ENCODE measurements at places on chromosomes 6 and 20.

DNA sequence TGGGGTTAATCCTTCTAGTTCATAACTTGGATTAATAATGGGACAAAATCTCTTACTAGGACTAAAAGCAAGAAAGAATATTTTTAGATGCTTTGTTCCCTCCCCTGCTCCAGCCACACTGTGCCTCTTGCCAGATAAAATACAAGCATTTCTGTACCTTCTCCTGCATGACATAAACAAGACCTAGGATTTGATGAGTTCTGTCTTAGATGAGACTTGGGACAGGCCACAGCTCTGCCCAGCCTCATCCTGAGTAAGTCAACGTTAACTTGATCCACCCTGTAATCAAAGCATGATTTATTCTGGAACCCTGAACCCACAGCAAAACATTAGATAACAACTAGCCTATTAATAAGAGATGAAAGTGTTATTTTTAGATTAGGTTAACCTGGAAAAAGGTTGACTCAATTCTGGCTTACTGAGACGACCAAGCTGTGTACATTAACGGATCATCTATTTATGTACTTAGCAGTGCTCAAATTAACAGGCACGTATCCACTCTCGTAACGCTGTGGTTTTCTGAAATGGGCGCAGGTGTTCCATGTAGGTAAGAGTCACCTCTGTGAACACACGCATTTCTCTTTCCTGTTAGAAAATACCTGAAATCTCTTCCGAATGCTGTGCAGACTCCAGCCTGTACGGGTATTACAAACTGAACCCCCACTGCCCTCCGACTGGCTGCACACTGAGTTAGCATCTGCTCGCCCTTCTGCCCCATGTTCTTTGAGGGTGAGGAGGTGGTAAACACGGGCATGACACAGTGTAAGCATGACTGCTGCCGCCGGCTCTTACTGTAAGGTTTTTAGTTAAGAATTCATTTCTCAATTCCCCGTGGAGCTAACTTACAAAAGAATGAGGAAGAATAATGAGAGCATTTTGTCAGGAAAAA lies 132.1 kb upstream of the FOXQ1 start:
- no peak for DNase-seq

- DNase-seq = no peak
These were observed 18.9 kb downstream of the SCGN start for GRCh38 chr6:25670793-25671513.

DNA sequence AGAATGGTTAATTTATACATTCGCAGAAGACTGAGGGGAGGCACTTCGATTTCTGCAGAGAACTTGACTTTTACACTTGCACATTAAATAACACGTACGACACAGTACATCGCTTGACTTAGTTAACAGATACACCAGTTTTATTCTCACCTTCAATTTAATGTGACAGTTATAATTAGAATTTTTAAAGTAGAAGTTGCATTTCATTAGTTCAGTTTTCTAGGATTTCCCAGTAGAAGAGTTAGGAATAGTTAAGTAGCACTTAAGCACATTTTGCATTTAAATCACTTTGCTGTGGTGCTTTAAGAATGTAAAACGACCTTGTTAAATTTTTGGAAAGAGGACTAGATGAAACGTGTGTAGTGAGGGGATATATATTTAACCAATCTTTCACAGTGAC lies 1.6 kb upstream of the BEND3 start:
- no peak for DNase-seq

GRCh38 chr6:39786649-39787048 lies 5.5 kb upstream of the DAAM2 start:
- DNase-seq = no peak

GRCh38 chr20:36407199-36407733 lies 101.1 kb downstream of the DLGAP4 start:
- DNase-seq = no peak

- no peak for DNase-seq
These were observed 520 bp downstream of the KCNK17 start for GRCh38 chr6:39313526-39314272.

GRCh38 chr6:87274660-87275274 lies 47.6 kb upstream of the SMIM8 start:
- DNase-seq = no peak

- DNase-seq = no peak
These were observed 52.8 kb upstream of the FILIP1 start for GRCh38 chr6:75546381-75546780.

GRCh38 chr6:18309046-18309445 lies 44.7 kb upstream of the DEK start:
- no peak for DNase-seq

DNA sequence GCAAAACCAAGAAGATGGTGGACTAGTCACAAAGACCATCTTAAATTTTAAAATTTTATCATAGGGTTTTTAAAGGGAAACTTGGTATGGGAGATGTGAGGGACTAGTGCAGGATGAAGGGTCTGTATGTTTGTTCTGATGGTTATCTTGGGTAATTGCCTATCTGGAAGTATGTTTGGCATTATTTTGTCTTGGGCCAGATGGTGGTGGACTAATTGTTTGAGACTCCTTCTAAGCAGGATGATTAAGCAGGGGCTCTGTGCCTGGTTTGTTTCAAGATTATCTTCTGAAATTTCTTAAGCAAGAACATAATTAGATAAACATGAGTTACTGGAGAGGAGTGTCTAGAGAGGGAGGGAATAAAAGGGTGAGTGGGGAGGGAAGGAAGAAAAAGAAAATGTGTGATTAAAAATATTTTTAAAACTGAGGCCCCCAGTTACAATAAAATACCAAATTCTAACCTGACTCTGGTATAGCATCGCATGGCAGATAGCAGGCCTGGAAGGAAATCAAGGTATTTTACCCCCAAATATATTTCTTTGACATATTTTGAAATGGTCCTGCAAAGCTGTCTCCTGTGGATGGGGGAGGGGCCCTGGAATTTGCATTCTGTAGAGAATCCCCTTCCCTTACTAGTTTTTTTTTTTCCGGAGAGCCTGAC lies 49.9 kb upstream of the FAM184A start:
- DNase-seq = no peak

DNA sequence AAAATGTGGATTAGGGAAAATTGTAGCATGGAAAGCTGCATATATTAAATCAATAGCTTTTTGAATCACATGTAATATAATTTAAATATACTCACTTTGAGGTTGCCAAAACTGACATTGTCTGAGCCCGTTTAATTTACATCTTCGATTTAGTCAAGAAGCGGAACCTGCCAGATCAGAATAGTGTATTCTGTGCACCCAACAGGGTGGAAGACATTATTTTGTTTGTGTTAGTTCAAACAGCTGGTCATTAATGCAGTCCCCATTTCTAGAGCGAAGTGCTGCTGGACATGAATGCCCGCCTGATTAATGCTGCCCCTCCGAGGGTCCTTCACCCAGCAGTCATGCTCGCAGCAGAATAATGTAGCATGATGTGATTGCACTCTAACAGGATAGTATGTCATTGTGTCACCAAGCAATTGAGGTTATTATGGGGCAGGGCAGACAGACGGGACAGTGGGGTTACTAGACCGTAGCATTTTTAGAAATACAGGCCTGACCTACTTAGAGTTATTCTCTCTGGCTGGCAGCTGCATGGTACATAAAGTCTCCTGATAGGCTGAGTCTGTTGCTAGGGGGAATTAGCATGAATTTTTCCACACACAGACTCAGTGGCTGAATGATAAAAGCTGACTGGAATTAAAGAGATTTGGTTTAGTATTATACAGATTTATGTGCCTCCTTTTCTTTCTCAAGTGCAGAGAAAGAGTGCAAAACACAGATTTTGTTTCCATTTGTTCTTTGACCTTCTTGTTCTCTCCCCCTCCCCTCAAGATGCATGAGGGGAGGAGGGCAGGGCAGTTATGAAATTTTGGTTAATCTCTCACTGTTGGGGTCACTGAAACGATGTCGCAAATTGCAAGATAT lies 147.1 kb downstream of the PRL start:
- DNase-seq = no peak

GRCh38 chr6:101845172-101845571 lies 451.7 kb downstream of the GRIK2 start:
- DNase-seq = no peak

DNA sequence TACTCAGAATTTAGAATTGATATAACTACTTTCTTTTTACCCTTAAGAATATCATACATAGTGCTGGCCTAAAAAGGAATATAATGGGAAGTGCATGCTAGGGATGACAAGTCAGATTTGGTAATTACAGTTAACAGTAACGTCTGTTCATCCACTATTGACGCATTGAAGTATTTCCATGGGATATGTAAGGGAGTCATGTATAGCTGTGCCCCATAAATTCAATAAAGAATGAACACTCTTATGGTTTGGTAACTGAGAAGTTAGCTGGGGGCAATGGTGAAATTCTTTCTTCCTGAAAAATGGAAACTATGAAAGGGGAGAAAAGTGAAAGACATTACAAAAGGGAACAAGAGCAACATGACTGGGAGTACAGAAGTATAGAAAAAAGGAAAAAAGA lies 2.6 kb upstream of the COL19A1 start:
- no peak for DNase-seq

DNA sequence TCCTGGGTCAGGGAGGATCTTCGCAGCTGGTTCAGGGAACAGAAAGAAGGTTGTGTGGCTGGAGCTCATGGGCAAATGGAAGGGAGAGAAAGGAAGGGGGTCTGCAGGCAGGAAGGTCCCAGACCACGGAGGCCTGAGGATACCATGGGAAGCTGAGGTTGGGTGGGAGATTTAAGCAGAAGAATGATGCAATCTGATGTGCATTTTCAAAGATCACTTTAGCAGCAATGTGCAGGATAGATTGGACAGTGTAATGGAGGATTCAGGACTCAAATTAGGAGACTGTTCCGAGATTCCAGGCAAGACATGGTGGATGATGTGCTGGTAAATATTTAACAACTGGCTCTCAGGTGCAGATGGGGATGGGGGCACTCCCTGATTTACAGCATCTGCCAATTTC lies 5.8 kb upstream of the RRBP1 start:
- DNase-seq = no peak

GRCh38 chr20:19555726-19556125 lies 202.3 kb upstream of the RIN2 start:
- DNase-seq = no peak

DNA sequence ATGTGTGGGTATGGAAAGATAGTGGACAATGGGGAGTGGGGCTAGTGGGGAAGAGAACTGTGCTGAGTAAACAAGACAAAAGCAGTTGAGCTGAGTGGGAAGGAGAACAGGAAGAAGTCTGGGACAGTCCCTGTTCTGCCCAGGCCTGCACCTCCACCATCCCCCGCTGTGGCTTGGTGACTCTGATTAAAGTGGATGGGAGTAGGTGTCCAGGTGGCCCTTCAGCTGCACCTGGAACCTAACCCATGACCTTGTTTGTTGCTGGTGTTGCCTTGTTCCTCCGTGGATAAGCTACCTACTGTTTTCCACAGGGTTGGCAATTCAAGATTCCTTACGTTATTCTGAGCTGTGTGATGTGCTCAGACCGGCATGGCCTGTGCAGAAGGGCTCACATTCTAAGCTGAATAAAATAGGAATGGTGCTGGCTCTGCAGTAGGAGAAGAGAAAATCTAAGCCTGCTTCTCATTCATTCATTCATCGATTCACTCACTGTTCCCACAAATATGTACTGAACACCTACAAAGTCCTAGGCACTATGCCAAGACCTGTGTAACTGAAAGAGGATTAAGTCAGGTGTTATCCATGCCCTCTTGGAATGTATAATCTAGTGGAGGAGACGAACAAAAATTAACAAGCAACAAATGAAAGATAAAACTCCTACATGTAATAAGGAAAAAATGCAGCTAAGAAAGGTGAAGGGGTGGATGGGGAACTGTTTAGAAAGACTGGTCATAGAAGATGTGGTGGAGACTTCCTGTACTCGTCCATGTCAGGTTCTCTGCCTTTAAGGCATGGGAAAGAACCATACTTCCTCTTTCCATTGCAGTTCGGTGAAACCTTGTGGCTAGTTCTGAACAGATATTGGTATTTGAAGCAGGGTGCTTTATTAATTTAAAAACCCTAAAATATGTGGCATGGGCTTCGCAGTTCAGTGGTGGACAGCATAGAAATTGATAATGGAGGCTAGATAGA lies 10.1 kb upstream of the CALHM6 start:
- DNase-seq = no peak

DNA sequence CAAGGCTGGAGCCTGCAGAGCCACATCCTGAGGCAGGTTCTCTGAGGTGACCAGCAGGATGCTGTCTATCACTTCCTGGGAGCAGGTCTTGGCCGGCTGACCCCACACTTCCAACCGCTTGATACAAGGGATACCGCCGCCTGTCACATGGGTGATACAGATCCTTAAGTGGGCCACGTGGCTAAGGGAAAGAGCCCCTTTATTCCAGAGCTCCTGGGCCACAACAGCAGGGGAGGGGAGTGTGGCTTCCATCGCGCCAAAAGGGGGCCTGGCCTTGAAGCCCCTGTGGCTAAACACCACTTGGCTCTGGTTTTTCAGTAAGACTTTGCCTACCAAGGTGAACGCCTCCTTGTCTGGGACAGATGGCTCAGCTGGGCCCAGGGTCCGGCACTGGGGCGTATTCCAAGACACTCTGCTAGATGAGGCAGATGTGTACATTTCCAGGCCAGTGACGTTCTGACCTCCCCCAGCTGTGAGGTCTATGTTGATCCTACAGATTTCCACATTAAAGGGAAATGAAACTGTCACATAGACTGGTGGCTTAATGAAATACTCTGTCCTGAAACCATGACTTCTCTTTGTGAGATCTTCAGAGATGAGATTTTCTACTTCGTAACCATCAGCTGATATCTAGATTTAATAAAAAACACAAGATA lies 37.6 kb upstream of the AVP start:
- no peak for DNase-seq

- no peak for DNase-seq
These were observed 17.2 kb upstream of the RTF2 start for GRCh38 chr20:56451056-56451765.

- DNase-seq = no peak
These were observed 4.2 kb downstream of the GABRR2 start for GRCh38 chr6:89310929-89311328.

GRCh38 chr20:21075471-21075870 lies 30.7 kb downstream of the LINC00237 start:
- no peak for DNase-seq

GRCh38 chr20:41340327-41341055 lies at the start of gene LPIN3:
LPIN3 (plus strand) TSS chr20:41340821; CDS start chr20:41345804, 4,983 bp downstream.
- DNase-seq = peak; percentile 94

DNA sequence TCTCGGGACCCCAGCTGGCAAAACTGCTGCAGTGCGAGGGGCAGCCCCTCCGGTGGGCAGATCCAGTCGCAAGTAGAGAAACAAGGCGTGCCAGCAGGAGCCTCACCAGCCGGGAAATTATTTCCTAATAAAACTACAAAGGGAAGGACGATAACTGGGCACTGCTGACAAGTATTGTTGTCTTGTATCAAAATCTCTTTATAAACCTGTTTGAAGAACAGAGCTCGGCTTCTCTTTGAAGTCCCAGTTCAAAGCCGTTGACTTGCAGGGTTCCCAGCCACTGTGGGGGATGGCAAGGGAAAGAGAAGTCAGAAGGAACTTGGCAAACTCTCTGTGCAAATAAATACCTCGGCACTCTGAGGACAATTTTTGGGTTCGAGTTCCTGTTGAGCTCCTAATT lies 504.5 kb downstream of the CD83 start:
- DNase-seq = no peak

- DNase-seq = no peak
These were observed 40.8 kb downstream of the SNRNP48 start for GRCh38 chr6:7630792-7631191.

GRCh38 chr6:52065621-52066020 lies 21.8 kb downstream of the PKHD1 start:
- no peak for DNase-seq

GRCh38 chr6:30102970-30103871 lies 9.7 kb downstream of the TRIM31 start:
- DNase-seq = peak; percentile 88
